ENCODE measurements at places on chromosomes 3 and 15.
A peak's percentile ranks its signal among the peaks of the same experiment; 100 is the strongest.

GRCh38 chr3:32945136-32945535, 6.3 kb upstream of the CCR4 start:
- no peak for DNase-seq

GRCh38 chr3:36843065-36844051, 79.0 kb upstream of the DCLK3 start:
- DNase-seq, result peak; percentile 9

- DNase-seq, result no peak
Observed at GRCh38 chr3:126132751-126133511, 47.5 kb downstream of the ALDH1L1 start.

GRCh38 chr3:128537091-128537703, 44.2 kb upstream of the GATA2 start:
- DNase-seq, result no peak

DNA sequence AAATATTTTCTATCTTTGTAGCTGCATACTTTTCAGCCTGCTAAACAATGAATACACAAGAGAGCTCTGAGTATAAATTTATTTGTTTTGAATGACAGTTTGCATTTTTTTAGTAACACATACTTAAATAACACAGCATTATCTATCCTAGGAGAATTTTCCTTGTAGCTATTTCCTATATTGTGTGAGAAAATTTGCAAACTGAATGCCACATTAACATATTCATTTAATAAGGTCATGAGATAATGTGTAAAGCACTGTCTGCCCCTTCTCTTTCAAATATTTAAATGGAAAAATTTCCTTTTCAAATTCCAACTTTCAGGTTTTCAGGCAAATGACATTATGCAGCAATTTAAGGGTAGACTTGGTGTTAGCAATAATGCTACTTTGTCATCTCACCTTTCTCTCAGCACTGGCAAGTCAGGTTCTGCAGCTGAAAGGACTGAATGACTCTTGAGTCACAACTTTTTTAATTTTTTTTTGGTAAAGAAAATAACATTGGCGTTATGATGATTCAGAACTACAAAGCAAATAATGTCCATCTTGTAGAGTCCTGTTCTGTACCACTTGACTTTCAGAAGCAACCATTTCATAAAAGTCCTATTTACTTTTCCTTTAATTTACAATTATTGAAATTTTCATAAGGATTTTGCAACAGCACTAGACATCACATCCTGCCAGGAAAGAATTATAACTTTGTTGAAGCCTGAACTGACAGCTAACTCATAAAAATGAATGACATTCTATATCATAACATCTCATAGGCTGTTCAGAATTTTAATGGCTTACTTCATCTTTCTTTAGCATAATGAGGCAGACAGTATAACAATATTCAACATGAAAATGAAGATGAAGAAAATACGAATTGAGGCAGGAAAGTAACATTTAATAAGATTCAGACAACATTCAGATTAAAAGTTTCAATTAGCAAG, 681.6 kb upstream of the SEMA6D start:
- no peak for DNase-seq

DNA sequence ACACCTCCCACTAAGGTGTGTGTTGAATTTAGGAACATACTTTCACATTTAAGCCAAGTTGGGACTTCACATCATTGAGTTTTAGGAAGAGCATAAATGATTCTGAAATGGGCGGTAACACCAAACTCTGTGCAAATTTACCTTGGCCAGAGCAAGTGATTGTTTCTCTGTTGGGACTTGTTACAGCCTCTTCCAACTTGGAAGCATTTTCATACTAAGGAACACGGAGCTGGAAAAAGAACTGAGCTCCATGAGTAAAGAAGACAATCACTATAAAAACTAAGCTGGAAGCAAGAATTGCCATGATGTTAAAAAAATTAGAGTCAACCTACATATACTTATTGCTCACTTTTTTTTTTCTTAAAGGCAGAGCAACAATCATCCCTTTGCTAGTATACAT, 371.3 kb downstream of the ERC2 start:
- DNase-seq, result no peak

DNA sequence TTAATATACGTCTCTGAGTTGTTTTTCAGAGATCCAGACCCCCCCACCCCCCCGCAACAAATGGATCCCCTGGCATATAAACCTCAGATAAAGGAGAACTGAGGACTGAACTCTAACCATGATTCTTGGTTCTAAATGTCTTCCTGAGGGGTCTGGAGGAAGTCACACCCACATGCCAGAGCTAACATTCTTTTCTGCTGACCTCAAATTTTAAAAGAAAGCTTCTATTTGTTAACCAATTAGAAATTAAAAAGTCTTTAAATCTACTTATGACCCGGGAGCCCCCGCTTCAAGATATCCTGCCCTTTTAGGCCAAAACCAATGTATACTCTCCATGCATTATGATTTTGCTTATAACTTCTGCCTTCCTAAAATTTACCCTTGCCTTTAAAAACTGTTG, 188.3 kb downstream of the ECT2 start:
- DNase-seq, result no peak

DNA sequence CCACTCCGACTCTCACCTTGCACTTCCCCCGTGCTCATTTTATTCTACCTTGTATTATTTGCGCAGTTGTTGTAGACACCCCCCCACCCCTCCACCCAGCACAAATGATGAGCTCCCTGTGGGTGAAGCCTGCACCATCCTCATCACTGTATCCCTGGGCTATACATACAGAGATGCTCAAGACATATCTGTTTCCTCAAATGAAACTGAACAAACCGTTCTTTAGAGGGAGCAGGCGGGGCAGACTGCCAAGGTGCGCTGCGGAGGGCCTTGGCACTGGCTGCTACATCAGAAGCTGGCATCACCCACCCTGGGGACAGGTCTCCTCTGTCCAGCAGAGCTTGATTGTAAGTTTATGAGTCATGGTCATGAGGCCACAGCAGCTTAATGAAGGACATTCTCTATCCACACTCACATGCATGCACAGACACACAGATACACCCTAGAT, 29.0 kb downstream of the ADCY5 start:
- no peak for DNase-seq

DNA sequence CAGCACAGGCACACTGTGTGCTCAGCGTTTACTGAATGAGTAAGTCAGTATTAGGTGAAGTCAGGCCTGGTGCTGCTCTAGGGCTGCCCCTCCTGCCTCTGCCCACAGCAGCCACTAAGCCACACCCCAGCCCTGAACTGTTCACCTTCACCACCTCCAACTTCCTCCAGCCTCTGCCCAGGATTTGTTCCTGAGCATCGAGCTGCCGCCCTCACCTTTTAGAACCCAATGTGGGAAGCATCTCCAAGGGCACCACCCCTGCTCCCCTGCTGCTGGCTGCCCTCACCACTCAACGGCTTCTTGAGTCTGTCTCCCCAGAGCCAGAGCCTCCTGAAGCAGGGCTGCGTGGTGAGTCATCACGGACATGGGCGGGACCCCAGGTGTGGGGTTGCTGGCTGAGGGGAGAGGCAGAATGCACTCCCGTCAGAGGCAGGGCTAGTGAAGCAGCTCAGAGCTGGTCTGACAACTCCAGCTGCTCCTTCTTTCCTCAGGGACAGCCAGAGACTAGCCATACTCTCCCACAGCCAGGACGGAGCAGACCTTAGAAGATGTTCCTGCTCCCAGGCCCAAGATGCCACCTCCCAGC, 5.8 kb downstream of the HYAL2 start:
- no peak for DNase-seq

- no peak for DNase-seq
Observed at GRCh38 chr3:73530022-73530396, 94.7 kb downstream of the PDZRN3 start.

DNA sequence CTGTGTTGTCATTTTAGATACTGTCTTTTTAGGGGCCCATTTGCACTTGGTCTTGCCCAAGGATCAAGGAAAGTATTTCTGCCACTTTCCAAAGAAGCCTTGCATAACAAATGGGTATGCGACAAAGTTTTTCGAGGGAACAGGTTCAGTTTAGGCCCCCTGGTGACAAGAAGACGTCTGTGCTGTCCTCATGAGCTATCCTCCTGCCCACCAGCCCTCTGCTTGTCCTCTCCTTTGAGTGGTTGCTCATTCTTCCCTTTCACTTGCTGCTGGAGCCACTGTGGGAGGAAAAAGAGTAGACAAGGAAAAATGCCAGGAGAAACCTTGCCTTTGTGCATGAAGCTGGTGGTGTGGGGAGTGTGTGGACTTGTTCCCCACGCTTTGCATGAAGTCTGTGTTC, 171.9 kb downstream of the CACNA2D3 start:
- no peak for DNase-seq

DNA sequence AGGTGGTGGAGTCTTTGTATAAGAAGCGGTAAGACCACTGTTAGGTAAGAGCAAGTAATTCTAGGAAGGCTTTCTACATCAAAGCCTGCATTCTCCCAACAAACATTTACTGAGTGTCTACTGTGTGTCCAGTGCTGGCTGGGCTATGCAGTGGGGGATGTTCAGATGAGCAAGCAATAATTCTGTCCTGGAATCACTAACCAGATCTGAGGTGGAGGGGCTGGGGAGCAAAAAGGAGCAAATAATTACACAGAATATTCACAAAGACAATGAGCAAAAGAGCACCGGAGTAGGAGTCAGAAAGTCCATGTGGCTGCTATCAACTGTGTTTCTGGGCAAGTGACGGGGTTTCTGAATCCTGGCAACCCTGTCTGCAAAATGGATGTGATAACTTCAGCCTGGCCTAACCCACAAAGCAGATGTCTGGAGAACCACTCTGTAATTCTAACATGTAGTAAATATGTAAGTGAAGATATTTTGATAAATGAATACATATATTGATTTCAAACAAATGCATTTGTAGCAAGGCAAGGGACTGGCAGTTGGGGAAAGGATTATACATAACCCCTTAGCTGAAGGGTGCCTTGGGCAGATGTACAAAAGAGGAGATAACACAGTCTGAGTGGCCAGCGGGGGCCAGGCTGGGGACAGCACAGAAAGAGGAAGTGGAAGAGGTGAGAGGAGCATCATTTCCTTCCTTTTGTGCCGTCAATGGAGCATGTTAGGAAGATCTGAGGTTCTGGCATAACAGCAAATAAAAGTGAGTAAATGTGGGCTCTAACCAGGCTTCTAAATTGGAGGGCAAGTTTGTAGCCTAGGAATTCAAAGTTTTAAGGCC, 28.8 kb downstream of the CYP8B1 start:
- no peak for DNase-seq

- DNase-seq, result no peak
Observed at GRCh38 chr3:187689984-187690383, 12.4 kb downstream of the RTP2 start.

DNA sequence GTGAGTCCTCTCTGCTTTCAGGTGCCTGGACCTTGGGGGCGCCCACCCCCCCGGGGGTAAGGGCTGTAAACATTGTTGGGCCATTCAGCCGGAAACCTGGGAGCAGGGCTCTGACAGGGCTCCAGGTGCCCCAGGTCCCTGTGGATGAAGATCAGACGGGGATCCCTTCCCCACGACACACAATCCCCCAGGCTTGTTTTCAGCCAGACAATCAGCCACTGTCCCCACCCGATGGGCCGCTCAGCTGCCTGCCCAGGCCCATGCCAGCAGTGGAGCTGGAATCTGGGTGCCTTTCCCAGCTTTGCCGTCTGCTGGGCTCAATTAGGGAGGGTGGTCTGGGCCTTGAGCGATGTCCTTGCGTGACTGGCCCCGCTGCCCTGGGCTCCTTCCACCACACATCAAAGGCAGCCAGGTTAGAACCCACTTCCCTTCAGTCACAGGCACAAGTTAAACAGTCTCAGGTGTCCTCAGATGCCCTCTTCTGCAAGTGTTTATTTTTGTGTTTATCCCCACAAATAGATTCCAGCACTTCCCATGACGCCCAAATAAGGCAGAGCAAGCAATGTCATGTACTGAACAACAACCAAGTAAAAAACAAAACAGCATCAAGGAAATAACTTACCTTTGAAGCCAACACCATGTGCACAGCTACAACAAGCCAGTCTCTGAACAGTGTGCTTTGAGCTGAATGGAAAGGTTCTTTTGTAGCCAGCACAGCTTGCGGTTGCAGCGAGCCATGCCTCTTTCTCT, 77.0 kb upstream of the ALDH1A3 start:
- no peak for DNase-seq

DNA sequence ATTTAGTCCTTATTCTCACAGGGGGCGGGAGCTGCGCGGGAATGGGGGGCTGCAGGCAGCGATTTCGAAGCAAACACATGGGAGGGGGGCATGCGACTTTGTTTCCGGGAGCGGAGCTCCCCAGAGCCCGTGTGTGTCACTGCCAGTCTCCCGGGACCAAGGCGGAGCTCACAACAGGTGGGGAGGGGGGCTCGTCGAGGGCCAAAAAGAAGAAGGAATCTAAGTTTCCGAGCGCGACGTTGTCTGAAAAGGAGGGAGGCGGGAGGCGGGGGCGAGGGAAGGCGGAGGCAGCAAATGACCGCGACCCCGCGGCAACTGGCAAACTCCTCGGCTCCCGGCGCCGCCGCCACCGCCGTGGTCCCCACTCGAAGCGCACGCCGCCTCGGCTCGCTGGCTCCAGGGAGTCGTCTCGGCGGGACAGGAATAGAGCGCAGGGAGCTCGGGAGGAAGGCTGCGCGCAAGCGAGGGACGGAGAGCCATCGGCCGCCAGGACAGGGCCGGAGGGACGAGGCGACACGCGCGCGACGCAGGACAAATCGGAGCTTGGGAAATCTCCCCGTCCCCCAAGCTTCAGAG, 1.4 kb downstream of the FOXP1 start:
- DNase-seq, result no peak

DNA sequence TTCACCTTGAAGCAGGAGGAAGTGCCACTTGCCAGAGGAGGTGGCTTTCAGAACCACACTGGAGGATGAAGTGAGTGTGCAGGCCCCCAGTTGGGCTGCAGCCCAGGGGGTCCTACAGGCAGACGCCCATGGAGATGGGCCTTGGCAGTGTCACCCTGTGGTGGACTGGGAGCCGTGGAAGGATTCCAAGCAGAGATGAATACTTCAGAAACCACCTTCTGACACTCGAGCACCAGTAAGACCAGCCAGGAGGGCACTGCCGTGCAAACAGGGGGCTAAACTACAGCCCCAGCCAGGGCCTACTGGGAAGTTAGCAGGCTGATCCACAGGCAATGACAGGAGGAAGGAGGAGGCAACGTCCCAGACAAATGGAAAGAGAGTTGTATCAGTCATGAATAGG, 55.4 kb downstream of the VGLL4 start:
- no peak for DNase-seq

- DNase-seq, result no peak
Observed at GRCh38 chr3:24227635-24228034, 267.0 kb downstream of the THRB start.

DNA sequence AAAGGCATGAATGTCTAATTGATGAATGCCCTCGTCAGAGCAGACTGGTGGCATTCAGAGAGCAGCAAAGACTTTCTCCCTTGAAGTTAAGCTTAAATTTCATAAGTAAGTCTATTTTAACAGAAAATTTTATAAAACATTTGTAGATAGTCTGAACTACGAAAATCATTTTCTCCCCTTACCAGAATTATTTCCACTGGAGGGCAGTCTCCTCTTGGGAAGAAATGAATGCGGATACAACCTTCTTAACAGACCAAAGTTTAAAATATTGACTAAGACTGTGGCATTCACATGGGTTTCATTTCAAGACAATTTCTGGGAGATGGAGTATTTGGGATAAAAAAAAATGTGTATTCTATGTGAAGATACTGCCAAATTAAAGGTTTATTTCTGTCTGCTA, 669.0 kb downstream of the FHIT start:
- DNase-seq, result no peak

- DNase-seq, result no peak
Observed at GRCh38 chr3:67462187-67462586, 192.2 kb downstream of the SUCLG2 start.
